Smooth muscle cell of the brain vasculature (primary cell): ENCODE measurements at places on chromosomes 7 and 10.

GRCh38 chr10:99470327-99470726 is 39.9 kb upstream of the GOT1 start:
- no peak for DNase-seq

DNA sequence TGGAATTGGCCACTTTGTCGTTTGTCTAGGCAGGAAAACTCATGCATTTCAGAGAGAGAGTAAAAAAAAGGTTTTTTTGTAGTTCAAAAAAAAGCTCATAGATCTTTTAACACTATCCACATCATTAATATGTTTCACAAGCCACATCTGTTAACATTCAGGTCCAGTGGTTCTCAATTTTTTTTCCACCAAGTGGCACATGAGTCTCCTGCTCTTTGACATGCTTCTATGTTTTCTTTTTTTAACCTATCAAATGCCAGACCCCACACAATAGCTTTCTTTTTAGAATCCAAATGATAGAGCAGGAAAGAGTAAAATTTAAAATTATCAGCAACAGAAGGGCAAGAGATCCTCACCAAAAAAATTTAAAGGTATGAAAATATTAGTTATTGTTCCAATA is 20.3 kb downstream of the NOD1 start:
- DNase-seq, result no peak

- DNase-seq, result no peak
Observed at GRCh38 chr7:98352621-98353020, 48.3 kb downstream of the BAIAP2L1 start.

DNA sequence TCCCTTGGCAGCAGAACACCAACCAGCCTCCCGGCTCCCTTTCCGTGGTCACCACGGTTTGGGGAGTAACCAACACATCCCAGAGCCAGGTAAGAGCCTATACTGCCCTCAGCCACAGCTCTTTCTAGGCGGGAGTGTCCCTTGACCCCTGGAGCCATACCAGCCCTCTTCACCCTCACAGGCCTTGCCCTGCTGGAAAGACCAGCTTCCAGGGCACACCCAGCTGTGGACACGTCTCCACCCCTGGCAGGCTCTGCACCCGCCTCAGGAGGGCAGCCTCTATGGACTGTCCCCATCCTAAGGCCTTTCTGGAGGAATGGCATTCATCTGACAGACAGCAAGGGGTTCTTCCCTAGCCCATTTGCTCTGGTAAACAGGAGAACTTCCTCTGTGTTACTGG is 57.5 kb upstream of the PPIF start:
- DNase-seq, result no peak

GRCh38 chr7:95525503-95525902 is 39.8 kb downstream of the ASB4 start:
- DNase-seq, result no peak

DNA sequence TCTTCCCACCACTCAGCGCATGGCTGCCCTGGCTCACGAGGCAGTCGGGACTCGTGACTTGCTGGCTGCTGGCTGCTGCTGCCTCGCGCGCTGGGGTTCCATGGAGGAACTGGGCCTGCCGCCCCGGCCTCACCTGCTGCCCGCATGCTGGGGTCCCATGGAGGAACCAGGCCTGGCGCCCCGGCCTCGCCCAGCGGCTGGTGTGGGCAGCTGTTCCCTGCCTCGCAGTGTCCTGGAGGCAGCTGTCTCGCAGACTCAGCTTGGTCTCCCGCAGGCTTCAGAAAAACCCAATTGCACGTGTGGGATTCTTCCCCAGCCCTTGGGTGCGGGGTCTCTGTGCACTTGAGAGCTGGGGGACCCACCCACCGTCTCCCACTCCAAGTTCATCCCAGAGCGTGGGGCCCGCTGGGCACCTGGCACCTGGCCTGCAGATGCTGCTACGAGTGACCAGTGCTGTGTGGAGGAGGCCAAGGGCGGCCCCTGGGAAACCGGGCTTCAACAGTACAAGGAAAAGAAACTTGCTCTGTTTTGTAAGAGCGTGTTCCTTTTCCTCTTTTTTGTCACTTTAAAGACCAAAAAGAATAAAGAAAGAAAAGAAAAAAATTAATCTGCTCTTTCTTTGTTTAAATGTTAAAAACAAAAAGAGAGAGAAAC is 20.4 kb downstream of the PWWP2B start:
- no peak for DNase-seq

DNA sequence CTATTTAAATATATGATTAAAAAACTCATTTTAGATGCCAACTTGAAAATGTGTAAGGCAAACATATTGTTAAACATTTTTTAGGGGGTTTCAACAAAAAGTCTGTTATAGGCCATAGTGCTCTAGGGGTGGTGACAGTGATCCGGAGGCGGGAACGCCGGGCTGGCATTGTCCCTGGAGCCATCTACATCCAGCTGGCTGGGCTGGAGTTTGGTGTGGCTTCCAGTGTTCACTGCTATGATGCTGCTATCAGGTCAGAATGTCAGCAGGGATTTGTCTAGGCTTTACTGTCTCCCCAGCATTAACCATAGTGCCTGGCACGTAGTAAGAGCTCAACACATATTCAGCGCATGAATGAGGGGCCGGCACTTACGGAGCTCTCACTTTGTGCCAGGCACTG is 1.9 kb upstream of the SLC18A2 start:
- no peak for DNase-seq

DNA sequence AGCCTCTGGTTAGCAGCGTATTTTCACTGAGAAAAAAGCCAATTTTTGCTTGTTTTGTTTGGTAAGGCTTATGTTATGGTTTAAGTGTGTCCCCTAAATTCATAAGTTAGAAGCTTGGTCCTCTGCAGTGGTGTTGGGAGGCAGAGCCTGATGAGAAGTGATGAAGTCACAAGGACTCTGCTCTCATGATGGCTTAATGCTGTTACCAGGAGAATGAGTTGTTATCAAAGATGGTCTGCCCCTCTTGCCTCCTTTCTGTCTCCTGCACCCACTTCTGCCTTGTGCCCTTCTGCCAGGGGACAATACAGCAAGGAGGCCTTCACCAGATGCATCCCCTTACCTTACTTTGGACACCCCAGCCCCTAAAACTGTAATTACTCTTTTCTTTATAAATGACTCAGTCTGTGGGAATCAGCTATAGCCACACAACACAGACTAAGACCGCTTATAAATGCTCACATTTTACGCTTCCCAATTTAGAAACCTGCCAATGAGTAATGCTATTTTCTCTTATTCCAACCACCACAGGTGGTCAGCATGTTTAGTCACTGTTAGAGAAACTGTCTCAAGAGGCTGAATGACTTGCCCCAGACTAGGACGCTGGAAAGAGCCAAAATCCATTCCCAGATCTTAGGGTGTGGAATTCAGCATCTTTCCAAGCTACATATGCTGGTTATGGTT is 6.1 kb upstream of the PKD1L1 start:
- no peak for DNase-seq

DNA sequence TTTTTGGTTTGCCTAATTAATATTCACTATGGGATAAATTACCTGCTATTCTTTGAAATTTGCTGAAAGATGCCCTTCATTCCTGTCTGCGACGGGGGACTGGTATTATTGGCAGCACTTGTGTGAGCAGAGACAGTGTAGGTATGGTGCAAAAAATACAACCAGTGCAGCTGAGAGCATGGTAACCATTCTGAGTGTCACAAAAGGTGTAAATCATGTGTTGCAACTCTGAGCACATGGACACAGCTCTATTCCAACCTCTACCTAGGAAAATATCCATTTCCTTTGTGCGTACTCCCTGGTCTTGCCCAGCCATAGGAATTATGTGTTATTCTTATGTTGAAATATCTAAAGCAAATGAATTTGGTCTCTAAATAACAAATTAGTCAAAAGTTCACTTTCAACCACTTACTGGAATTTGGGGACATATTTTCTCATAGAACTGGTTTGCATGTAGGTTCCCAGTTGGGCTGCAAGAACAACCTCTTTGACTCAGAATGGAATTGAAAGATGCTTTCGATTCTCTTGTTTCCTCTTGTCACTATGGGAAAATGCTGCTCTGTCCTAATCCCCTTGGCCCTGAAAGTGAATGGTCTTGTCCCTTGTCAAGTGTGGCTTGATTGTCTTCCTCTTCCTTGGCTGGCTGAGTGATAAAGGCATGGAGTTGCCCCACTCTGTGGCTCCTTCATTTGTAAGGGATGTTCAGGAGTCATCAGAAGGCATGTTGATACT is 57.0 kb downstream of the CELF2 start:
- no peak for DNase-seq

- no peak for DNase-seq
Observed at GRCh38 chr10:100864978-100865377, 47.8 kb upstream of the SLF2 start.

DNA sequence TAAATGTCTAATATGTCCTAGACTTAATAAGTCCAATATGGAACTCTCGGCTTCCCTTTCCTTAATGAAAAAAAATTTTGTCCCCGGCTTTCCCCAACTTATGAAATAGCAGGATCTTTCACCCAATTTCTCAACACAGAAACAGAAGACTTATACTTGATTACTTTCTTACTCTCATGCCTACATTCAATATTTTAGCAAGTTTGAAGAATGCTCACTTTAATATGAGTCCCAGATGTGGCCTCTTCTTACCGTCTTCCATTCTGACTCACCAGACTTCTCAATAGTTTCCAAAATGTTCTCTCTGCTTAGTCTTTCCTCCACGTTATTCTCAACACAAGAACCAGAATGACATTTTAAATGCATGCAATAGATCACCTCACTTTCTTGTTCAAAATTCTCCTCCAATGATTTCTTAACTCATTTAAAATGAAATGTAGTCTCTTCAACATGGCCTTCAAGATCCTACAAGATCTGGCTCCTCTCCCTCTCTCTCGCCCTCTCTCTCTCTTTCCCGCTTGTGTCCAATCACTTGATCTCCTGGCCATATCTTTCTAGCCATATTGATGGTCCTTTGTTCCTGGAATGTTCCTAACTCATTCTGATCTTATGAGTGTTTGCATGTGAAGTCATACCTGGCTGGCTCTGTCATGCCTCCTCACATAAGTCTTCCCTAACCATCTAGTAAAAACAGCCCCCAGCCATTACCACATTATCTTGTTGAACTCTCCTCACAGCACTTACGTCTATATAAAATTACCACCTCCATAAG is 119.7 kb upstream of the FAM3C start:
- no peak for DNase-seq

DNA sequence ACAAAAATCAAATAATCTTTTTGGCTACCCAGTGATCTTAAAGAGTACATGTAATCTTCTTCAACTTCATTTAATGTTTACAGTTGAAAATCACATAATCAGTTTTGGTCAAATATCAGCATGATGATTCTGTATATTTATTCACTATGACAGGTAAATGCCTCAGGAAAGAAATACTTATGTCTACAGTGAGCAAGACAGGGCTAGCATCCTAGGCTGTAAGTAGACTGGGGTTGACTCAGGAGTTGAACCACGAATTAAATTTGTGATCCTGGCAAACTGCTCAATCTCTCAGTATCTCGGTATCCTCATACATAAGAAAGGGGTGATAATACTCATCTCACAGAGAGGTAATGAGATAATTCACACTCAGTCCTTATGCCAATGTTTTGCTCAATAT is 71.8 kb downstream of the SEMA3D start:
- DNase-seq, result no peak

GRCh38 chr10:27527666-27528295 is 23.7 kb downstream of the RAB18 start:
- DNase-seq, result no peak

DNA sequence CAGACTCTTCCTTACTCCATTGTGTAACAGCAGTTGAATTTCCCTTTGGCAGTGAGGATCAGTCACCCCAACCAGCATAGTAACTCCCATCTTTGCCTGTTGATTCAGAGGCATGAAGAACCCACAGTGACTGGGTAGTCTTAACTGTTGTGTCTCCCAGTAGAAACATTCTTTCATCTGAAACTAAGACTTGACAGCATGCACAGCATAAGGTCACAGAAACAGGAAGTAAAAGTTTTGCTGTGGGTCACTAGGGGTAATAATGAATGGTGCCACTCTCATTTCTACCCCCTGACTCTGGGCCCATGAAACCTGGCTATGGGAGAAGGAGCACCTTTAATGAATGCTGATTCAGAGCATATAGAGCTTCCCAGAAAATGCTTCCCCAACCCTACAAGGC is 8.3 kb upstream of the FRMPD2 start:
- DNase-seq, result no peak
